M059J (cell line): ENCODE measurements at places on chromosomes 4 and X.

DNA sequence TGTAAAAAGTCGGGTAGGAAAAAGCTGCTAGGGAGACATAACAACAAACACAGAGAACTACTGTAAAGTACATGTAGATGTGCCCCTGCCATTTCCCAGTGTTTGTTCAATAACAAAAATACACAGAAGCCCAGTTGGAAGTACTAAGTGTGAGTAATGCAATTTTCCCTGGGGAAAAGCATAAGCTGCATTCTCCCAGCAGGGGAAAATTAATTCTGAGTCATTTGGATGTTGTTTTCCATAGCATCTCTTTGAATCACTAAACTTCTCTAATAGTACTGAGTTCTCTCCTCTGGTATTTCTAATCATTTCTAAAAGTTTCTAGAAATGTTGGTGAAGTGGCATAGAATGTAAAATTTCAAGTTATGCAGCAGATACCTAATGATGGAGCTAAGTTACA, 1114.9 kb downstream of the C4orf33 start:
- DNase-seq, result peak; percentile 12

GRCh38 chr4:89258506-89258905, 49.1 kb downstream of the GPRIN3 start:
- DNase-seq, result no peak

DNA sequence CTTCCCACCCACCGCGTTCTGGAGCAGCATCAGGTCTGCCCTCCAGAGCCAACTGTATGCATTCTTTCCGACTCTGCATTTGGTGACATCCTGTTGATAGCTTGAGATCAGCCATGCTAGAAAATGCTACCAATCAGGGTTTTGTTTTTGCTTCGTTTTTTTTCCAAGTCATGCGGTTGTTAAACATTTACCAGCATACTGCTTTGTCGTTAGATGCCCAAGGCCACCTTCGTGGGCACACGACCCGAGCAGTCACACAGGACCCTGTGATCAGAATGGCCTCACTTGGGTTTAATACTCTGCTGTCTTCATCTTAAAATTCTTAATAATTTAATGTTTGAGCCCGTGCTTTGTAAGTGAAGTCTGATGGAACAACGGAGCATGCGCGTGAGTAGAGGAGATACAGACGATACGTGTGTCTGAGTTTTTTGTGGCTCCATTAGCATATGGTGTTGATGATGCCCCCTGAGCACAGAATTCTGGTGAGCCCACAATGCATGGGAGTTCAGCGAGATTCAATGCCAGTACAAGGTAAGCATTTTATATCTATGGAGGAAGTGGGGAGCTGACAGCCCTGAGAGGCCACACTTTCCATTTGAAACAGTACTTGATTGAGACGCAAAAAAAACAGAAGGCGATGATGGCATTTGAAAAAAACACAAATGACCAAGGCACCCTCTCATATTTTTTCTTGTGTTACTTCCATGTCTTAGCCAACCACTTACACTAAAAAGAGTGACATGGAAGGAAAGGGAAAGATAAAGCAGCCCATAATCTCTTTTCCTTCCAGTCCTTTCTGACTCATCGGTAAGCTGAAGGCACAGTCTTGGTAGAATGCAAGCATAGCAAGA, 323.6 kb downstream of the BCOR start:
- peak; percentile 31 for DNase-seq

- DNase-seq, result no peak
Observed at GRCh38 chr4:3871881-3872833, 106.0 kb downstream of the ADRA2C start.

DNA sequence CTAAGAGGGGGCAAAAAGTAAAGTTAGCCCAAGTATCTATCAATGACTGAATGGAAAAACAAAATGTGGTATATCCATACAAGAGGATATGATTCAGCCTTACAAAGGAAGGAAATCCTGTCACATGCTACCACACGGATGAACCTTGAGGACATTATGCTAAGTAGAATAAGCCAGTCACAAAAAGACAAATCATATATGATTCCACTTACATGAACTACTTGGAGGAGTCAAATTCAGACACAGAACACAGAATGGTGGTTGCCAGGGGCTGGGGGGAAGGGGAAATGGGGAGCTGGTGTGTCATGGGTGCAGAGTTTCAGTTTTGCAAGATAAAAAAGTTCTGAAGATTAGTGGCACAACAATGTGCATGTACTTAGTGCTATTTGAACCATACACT, 101.8 kb downstream of the SH3KBP1 start:
- no peak for DNase-seq

DNA sequence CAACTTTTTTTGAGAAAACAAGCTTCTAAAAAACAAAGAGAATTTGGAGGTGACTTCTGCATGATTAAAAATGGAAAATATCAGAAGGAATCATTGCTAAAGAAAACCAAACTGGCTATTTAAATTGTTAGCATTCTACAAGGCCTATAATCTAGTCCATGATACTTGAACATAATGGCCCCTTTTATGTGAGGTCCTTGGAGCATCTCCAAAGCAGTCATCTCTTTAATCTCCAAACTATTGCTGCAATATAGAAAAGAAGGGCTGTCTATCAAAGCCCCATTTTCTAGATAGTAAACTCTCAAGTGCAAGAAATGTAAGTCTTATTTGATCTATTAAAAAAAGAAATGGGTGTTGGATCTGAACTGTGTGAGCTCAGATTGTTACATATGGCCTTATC, 615.1 kb downstream of the CENPC start:
- no peak for DNase-seq

DNA sequence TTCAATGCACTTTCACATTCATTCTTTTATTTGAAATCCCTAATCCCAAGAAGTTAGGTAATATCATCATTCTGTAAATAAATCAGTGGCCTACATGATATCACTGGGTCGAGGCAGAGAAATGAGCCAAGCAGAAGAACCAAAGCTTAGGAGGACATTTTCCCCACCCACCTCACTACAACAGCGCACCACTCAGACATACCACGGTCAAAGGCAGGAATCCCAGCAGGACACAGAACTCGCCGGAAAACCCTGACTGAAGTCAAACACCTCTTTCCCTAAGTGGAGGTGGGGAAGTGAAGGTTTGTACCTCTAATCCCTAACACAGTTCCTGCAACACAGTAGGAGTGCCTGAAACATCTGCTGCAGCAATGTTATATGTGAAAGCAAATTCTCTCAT, 21.5 kb downstream of the RELL1 start:
- DNase-seq, result no peak

GRCh38 chrX:123525123-123525725, 207.6 kb downstream of the THOC2 start:
- DNase-seq, result peak; percentile 11

GRCh38 chrX:55867708-55868107, 150.2 kb downstream of the RRAGB start:
- DNase-seq, result no peak

DNA sequence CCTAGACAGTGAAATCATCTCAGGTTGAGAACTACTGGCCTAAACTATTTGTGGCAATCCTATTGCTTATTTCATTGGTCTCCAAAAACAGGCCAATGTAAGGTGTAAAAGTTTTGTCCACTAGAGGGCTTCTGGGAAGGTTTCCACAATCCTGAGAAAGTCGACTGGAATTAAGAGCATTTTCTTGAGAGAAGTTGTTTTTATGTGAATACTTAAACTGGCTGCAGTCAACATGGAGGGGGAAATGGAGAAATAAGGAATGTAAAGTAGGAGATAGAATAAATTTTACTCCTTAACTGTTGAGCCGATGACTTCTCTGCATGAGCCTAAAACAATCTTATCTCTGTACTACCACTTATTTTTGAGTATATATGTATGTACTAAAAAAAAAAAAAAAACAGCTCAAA, 11.0 kb upstream of the EIF4E start:
- DNase-seq, result peak; percentile 54

GRCh38 chrX:122703762-122704161, 480.3 kb upstream of the GRIA3 start:
- DNase-seq, result no peak

- DNase-seq, result no peak
Observed at GRCh38 chr4:48410812-48411211, 69.5 kb downstream of the SLAIN2 start.

- DNase-seq, result peak; percentile 25
Observed at GRCh38 chr4:77308843-77309242, 151.8 kb downstream of the CCNG2 start.

- peak; percentile 16 for DNase-seq
Observed at GRCh38 chr4:137370206-137370633, 162.1 kb downstream of the PCDH18 start.

GRCh38 chr4:75995727-75996126, 5.0 kb upstream of the SDAD1 start:
- peak; percentile 38 for DNase-seq

- DNase-seq, result peak; percentile 91
Observed at GRCh38 chr4:108058685-108059440, 69.2 kb downstream of the HADH start.

DNA sequence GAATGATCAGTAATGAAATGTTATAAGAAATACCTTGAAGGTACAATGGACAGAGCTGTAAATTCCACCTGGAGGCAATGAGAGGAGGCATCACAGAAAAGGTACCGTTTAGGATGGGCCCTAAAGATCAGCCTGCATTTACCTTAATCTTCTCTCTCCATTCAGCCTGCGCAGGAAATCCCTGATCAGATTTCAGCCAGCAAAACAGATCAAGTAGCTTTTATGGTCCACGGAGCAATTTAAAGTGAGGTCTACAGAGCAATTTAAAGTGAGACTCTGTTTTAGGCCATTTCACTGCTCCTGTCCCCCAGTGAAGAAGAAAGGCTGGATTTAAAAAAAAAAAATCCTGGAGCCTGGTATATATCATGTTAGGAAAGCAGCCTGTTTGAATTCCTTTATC, 195.1 kb upstream of the VCX start:
- no peak for DNase-seq

DNA sequence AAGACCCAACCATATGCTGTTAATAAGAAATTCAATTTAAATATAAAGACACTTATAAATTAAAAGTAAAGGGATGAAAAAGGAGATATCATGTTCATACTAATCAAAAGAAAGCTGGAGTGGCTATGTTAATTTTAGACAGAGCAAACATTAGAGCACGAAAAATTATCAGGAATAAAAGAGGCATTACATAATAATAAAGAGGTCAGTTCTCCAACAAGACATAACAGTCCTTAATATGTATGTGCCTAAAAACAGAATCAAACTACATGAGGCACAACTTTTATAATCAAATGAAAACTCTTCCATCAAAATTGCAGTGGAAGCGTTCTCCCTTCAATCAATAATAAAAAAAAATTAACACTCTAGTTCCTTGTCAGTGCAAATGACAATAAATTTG, 62.6 kb downstream of the ARHGEF6 start:
- no peak for DNase-seq

GRCh38 chr4:123616951-123617461, 220.4 kb downstream of the SPRY1 start:
- DNase-seq, result peak; percentile 28

- no peak for DNase-seq
Observed at GRCh38 chrX:1423215-1423614, 29.5 kb downstream of the ASMTL start.
